Esophagus muscularis mucosa (tissue), 4 donors: ENCODE measurements at places on chromosomes 12 and 14. TPM values are rescaled to one million over a fixed set of nuclear protein-coding genes. Genes with fewer than 3 reads are reported as not detected.

The KRT83 gene
- total RNA-seq = not detected

GRCh38 chr14:80940146-80940545 lies 1.4 kb downstream of the CEP128 start:
- no peak for DNase-seq

GRCh38 chr12:131591136-131591535 lies 119.8 kb upstream of the SFSWAP start:
- no peak for DNase-seq

DNA sequence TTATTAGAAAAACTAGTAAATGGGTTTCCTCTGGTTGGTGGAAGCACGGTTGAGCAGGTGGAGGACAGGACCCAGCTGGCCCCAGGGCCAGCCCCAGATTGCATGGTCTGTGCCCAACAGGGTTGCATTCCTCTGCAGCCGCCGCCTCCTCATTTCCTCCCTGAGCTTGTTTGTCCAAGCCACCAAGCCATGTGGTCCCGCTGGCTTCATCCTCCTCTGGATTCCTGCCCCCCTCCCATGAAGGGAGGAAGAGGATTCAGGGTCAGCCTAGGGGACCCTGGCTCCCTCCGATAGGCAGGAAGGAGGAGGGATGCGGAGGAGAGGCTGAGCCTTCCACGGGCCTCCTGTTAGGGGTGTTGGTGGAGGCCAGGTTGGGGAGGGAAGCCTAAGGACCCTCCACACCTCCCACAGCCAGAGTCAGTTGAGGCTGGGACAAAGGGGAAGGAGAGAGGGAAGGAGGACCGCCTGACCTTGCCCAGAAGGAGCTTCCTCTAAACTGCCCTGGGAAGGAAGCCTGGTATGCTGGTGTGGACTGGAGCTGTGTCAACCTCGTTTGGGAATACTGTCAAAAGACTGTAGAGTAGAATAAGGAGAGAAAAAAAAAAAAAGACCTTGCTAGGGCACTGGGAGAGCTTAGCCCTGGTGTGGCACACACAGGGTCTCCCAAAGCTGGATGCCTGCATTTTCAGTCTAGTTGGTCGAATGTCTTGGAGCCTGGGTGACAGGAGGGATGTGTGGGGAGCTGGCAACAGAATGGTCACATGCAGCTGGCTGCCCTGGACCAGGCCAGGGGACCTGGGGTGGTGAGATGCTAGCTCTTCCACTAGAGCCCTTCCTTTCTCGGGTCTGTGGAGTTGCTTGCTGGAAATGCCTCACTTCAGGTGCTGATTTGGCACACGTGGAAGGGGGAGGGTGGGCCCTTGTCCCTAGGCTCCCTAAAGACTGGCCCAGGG lies 42.4 kb downstream of the PLEKHG3 start:
- no peak for DNase-seq

- no peak for DNase-seq
Measured at GRCh38 chr12:111122458-111122878, 202.1 kb upstream of the MYL2 start.
